Progenitor cell of endocrine pancreas (in vitro differentiated cells): ENCODE measurements at places on chromosomes 5 and 9. TPM values are rescaled to one million over a fixed set of nuclear protein-coding genes. Genes with fewer than 3 reads are reported as not detected.
A peak's percentile ranks its signal among the peaks of the same experiment; 100 is the strongest.

LPAR1 gene
- 16.2 and 17.4 TPM in 2 replicates for total RNA-seq

- H3K27ac ChIP-seq = peak within 1 kb of the TSS; percentile 89
- DNase-seq = peak; percentile 55
- H3K36me3 ChIP-seq = no peaks in the 10 kb centered on the region
- peaks cover 35% of the 10 kb centered on the region for H3K27me3 ChIP-seq
Measured at GRCh38 chr5:170503990-170504596, at the start of gene KCNIP1. TSS of gene KCNIP1 (plus strand) at chr5:170504020.

- H3K27ac ChIP-seq = no peak overlapping the region
- H3K27me3 ChIP-seq = no peaks in the 10 kb centered on the region
- no peaks in the 10 kb centered on the region for H3K36me3 ChIP-seq
- no peak overlapping the region for H3K4me3 ChIP-seq
Measured at GRCh38 chr5:23703940-23704855, 196.8 kb downstream of the PRDM9 start.

GRCh38 chr5:6733411-6734242 lies 20.4 kb downstream of the TENT4A start:
- H3K4me3 ChIP-seq = no peak overlapping the region
- H3K27ac ChIP-seq = peak overlapping the region; percentile 65
- peaks cover 34% of the 10 kb centered on the region for H3K4me1 ChIP-seq
- peaks cover 3% of the 10 kb centered on the region for H3K36me3 ChIP-seq
- no peaks in the 10 kb centered on the region for H3K27me3 ChIP-seq
- DNase-seq = no peak

CYSRT1 gene
- total RNA-seq = 1.2 and 2.7 TPM in 2 replicates

SLC4A9 gene
- 0.31 and 0.58 TPM in 2 replicates for total RNA-seq

- no peak for DNase-seq
- H3K27me3 ChIP-seq = no peaks in the 10 kb centered on the region
- no peak overlapping the region for H3K27ac ChIP-seq
Measured at GRCh38 chr5:159155960-159156359, 53.4 kb downstream of the RNF145 start.

GRCh38 chr5:105430516-105430915 lies 1867.9 kb upstream of the NUDT12 start:
- peaks cover 2% of the 10 kb centered on the region for H3K4me1 ChIP-seq
- DNase-seq = no peak
- H3K4me3 ChIP-seq = no peak overlapping the region
- H3K27me3 ChIP-seq = no peaks in the 10 kb centered on the region
- H3K27ac ChIP-seq = no peak overlapping the region
- no peaks in the 10 kb centered on the region for H3K36me3 ChIP-seq

GPR21 gene
- total RNA-seq = 2.9 and 3.4 TPM in 2 replicates

GRCh38 chr5:39164529-39165402 lies 54.6 kb downstream of the FYB1 start:
- DNase-seq = no peak
- no peak overlapping the region for H3K4me3 ChIP-seq
- no peaks in the 10 kb centered on the region for H3K36me3 ChIP-seq
- peaks cover 4% of the 10 kb centered on the region for H3K4me1 ChIP-seq

- peaks cover 14% of the 10 kb centered on the region for H3K36me3 ChIP-seq
- no peak for DNase-seq
- no peak overlapping the region for H3K4me3 ChIP-seq
- no peaks in the 10 kb centered on the region for H3K27me3 ChIP-seq
Measured at GRCh38 chr5:73906277-73906676, 280.3 kb downstream of the ARHGEF28 start.

NCS1 gene
- total RNA-seq = 29.0 and 33.4 TPM in 2 replicates

DNA sequence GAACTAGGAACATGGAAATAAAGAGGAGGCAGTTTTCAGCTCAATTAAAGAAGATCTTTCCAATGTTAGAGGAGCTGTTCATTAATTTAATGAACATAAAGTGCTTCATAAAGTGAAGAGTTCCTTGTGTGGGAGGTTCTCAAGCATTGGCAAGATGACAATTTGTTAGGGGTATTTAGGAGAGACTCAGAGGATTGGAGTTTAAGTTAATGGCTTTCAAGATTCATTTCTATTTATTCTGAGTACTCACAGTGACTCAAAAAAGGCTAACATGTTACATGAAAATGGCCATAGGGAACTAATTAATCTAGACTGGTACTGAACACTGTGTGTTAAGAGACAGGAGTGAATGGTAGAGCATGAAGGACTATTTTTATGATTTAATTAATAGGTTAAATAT lies 55.4 kb upstream of the CDH12 start:
- no peak overlapping the region for H3K27ac ChIP-seq
- peaks cover 6% of the 10 kb centered on the region for H3K4me1 ChIP-seq
- no peak for DNase-seq
- peaks cover 7% of the 10 kb centered on the region for H3K27me3 ChIP-seq

ENC1 gene
- 71.7 and 78.7 TPM in 2 replicates for total RNA-seq

DNA sequence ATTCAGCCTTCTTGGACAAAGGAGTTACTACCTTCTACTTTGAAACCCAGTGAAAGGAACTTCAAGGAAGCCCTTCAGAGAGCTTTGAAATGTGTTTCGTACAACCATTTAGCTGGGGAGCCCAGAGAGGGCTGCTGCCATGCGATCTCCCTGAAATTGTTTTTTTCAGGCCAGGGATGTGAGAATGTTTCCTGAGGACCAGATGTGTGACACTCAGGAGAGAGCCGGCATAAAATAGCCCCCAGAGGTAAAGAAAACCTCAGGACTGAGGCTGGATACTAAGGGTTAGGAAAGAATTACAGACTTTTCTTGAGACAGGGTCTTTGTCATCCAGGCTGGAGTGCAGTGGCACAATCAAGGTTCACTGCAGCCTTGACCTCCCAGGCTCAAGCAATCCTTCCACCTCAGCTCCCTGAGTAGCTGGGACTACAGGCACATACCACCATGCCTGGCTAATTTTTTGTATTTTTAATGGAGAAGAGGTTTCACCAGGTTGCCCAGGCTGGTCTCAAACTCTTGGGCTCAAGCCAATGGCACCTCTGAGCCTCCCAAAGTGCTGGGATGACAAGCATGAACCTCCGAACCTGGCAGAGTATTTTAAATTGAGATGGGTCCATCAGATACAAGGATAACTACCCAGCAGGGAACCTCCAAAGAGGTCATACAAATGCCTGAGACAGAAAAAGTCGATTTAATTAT lies 8.4 kb downstream of the RPL37 start:
- H3K27me3 ChIP-seq = no peaks in the 10 kb centered on the region
- no peak overlapping the region for H3K4me3 ChIP-seq
- H3K27ac ChIP-seq = peak overlapping the region; percentile 71
- no peak for DNase-seq
- H3K36me3 ChIP-seq = peaks cover 40% of the 10 kb centered on the region

GRCh38 chr9:127027694-127028093 lies 94.7 kb downstream of the ANGPTL2 start:
- no peak overlapping the region for H3K4me3 ChIP-seq
- peaks cover 4% of the 10 kb centered on the region for H3K36me3 ChIP-seq

DNA sequence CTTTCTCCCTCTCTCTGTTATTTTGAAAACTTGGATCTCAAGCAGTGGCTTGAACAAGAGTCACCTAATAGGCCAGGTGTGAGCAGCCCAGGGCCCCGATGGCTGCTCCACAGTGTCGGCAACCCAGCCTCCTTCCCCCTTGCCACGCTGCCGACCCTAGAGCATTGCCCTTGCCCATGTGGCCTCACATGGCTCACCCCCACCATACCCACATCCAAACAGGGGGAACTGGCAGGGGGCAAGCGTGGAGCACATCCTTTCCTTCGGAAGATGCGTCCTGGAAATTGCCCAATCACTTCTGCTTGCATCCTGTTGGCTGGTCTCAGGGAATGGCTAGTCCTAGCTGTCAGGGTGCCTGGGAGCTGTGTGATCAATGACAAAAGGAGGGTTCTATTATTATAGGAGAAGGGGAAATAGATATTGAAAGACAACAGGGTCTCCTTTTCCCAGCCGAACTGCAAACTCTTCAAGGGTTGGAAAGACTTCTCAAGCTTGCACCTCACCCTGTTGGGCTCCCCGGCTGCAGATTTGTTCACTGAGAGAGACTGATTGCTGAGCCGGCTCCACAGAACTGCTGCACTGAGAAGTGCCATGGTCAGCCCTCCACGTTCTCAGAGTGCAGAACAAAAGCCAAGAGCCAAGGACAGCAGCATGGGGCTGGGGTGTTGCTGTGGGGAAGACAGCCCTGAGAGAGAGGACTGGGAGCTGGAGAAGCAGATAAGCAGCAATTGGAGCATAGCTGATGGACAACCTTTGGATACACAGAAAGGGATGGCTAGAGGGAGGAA lies 8.3 kb upstream of the TIFAB start:
- H3K36me3 ChIP-seq = no peaks in the 10 kb centered on the region
- H3K27ac ChIP-seq = no peak overlapping the region
- no peak for DNase-seq
- H3K4me3 ChIP-seq = no peak overlapping the region

GRCh38 chr5:107553117-107553555 lies 117.6 kb downstream of the EFNA5 start:
- DNase-seq = no peak
- no peaks in the 10 kb centered on the region for H3K36me3 ChIP-seq
- H3K27me3 ChIP-seq = no peaks in the 10 kb centered on the region
- no peak overlapping the region for H3K4me3 ChIP-seq

DNA sequence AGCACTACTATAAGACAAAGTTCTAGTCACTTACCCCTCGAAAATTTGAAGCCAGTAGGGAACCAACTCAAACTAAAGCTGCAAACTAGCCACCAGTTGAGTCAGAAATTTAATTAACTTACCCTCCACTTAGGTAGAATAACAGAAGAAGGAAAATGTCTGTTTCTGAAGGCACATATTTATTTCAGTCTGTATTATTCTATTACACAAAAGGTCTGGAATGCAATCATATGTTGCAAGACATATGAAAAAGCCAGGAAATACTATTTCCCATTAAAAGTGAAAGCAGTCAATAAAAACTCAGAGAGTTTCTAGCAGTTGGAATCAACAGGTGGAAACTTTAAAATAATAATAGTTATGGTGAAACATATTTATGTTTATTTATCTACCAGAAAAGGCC lies 79.2 kb upstream of the SLCO4C1 start:
- no peaks in the 10 kb centered on the region for H3K27me3 ChIP-seq
- no peak overlapping the region for H3K4me3 ChIP-seq
- DNase-seq = no peak
- no peak overlapping the region for H3K27ac ChIP-seq
- no peaks in the 10 kb centered on the region for H3K4me1 ChIP-seq

DIMT1 gene
- total RNA-seq = 18.6 and 20.3 TPM in 2 replicates

GRCh38 chr5:138706655-138707480 lies 46.4 kb upstream of the CTNNA1 start:
- H3K36me3 ChIP-seq = no peaks in the 10 kb centered on the region
- H3K4me3 ChIP-seq = no peak overlapping the region

DNA sequence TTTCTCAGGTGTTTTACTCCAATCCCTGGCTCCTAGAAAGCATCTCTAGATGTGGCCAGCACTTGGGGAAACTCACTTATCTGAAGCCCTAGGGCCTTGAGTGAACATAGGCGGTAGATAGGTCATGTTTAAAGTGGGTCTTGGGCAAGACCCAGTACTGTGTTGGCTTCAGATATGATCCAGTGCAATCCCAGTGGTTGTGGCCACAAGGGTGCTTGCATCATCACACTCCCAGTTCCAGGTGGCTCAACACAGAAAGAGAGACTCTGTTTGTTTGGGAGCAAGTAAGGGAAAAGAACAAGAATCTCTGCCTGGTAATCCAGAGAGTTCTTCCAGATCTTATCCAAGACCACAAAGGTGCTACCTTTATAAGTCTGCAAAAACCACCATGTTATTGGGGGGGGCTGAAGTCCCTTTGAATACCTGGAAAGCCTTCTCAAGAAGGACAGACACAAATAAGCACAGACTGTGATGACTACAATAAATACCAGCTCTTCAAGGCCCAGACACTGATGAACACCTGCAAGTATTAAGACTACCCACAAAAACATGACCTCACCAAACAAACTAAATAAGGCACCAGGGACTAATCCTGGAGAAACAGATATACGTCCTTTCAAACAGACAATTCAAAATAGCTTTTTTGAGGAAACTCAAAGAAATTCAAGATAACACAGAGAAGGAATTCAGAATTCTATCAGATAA lies 114.7 kb downstream of the LURAP1L start:
- no peaks in the 10 kb centered on the region for H3K36me3 ChIP-seq
- no peaks in the 10 kb centered on the region for H3K27me3 ChIP-seq
- no peak overlapping the region for H3K27ac ChIP-seq
- H3K4me1 ChIP-seq = no peaks in the 10 kb centered on the region
- DNase-seq = no peak

- no peak for DNase-seq
- H3K4me1 ChIP-seq = peaks cover 2% of the 10 kb centered on the region
- no peak overlapping the region for H3K27ac ChIP-seq
- H3K4me3 ChIP-seq = no peak overlapping the region
- no peaks in the 10 kb centered on the region for H3K36me3 ChIP-seq
Measured at GRCh38 chr9:136090056-136090735, 4.9 kb downstream of the NACC2 start.

- no peaks in the 10 kb centered on the region for H3K36me3 ChIP-seq
- no peak overlapping the region for H3K27ac ChIP-seq
- no peak for DNase-seq
- no peak overlapping the region for H3K4me3 ChIP-seq
Measured at GRCh38 chr9:111271481-111272080, 58.4 kb downstream of the OR2K2 start.

DNA sequence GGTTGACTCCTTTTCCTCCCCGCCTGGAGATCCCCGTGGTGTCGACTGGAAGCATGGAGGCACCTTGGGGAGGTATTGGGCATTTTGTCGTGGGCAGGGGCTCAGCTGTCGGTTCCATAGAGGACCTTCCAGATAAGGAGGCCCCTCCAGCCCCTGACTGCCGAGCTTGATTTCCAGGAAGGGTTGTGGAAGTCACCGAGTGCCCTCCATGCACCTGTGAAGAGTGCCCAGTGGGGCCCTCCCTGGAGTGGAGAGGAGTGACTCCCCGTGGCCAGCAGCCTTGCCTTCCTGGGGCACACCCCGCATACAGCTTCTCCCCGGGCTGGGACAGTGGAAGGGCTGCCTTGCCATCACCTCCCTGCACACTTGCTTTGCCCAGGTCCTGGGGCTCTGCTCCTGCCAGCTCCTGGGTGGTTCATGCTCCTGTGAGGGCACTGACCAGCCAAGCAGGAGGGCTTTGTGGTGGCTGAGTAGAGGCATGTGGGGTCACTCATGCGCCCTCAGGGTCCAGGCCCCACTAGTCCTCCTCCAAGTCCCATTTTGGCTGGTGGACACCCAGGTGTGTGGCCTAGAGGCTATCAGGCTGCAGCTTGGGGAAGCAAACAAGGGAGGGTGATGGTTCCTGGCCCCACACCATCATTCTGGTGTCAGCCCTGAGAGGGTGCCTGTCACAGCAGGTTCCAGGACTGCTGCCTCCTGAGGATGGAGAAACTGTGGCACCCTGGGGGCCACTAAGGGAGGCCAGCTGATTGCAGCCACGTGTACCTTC lies 133.0 kb downstream of the WNK2 start:
- H3K4me3 ChIP-seq = no peak overlapping the region
- no peak overlapping the region for H3K27ac ChIP-seq
- no peaks in the 10 kb centered on the region for H3K27me3 ChIP-seq
- no peak for DNase-seq

- H3K27ac ChIP-seq = no peak overlapping the region
- no peaks in the 10 kb centered on the region for H3K4me1 ChIP-seq
- no peak overlapping the region for H3K4me3 ChIP-seq
Measured at GRCh38 chr5:128304791-128305190, 221.2 kb downstream of the SLC12A2 start.

- H3K4me1 ChIP-seq = peaks cover 9% of the 10 kb centered on the region
- H3K4me3 ChIP-seq = no peak overlapping the region
- no peak overlapping the region for H3K27ac ChIP-seq
- no peak for DNase-seq
Measured at GRCh38 chr5:127298656-127299055, 8.1 kb downstream of the MEGF10 start.
